Esophagus muscularis mucosa (tissue), 4 donors: ENCODE measurements at places on chromosomes 5 and 9. TPM values are rescaled to one million over a fixed set of nuclear protein-coding genes. Genes with fewer than 3 reads are reported as not detected.

DNA sequence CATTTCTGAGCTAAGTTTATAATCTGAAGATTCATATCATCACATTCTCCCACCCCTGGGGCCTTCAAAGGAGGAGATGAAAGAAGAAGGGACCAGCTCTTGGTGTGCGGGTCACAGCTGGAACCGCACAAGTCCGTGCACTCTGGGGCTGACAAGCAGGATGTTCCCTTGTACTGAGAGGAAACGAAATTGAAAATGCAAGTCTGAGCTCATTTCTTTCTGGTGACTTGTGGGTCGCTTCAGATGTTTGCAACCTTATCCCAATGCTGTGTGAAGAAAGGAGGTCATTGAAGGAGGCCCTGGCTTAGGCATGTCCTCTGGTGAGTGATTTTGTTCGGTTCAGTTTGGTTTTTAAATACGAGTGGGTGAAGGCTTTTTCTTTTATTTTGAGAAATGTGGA, 59.6 kb downstream of the C9orf152 start:
- no peaks in the 10 kb centered on the region for H3K36me3 ChIP-seq
- peaks cover 62% of the 10 kb centered on the region for H3K4me1 ChIP-seq
- H3K4me3 ChIP-seq = no peak overlapping the region
- H3K27me3 ChIP-seq = no peaks in the 10 kb centered on the region
- H3K27ac ChIP-seq = peak overlapping the region; percentile 51
- no peak for DNase-seq

GRCh38 chr9:131608493-131609037, 63.2 kb downstream of the PRRT1B start:
- H3K27ac ChIP-seq = peak overlapping the region; percentile 86
- peaks cover 60% of the 10 kb centered on the region for H3K36me3 ChIP-seq
- peak; percentile 94 for DNase-seq

DNA sequence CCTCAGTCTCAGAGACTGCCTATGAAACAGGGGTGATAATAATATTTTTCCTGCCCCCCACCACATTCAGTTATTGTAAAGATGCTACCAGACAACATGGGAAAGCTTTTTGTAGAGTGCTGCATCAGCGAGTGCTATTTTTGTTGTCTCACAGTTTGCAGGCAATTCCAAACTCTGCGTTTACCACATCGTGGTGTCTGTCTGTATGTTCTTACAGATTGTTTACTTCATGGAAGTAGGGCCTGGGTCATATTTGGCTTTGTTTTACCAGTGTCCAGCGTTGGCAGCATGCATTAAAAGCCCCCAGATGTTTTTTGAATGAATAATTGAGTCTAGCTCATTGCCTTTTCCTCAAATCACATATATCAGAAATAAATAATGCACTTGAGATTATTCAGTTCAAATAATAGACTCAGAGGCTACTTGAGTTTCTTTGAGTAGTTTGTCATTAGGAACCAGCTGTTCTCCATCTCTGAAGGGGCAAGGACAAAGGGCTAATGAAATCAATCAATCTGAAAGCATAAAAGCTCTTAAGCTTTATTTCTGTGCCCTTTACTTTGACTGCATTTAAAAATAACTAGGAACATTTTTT, 243.7 kb downstream of the CWC27 start:
- no peak overlapping the region for H3K27ac ChIP-seq
- H3K27me3 ChIP-seq = no peaks in the 10 kb centered on the region
- DNase-seq = no peak
- peaks cover 59% of the 10 kb centered on the region for H3K4me1 ChIP-seq
- H3K36me3 ChIP-seq = no peaks in the 10 kb centered on the region
- no peak overlapping the region for H3K4me3 ChIP-seq

- peaks cover 50% of the 10 kb centered on the region for H3K4me1 ChIP-seq
- peak overlapping the region; percentile 46 for H3K4me3 ChIP-seq
- H3K27me3 ChIP-seq = no peaks in the 10 kb centered on the region
Measured at GRCh38 chr9:120710110-120710981, 3.9 kb downstream of the MEGF9 start.

DNA sequence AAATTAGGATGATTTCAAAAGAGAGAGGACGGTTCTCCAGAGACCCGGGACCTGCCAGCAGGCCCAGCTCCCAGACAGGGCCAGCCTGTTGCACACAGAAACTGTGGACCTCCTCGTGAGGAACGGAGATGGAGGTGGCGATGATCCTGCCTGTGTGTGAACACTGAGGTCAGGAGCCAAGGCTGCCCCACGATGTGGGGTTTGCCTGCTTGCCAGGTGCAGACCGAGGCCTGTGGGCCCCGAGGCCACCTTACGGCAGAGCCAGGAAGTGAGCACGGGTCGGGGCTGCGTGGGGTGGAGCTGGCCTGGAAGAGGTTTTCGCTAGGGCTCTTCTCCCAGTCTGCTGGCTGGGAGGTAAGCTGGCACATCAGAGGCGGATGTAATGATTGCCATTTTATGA, 4.3 kb downstream of the FAM163B start:
- H3K36me3 ChIP-seq = no peaks in the 10 kb centered on the region
- DNase-seq = no peak
- H3K4me1 ChIP-seq = peaks cover 12% of the 10 kb centered on the region
- H3K4me3 ChIP-seq = no peak overlapping the region
- H3K27ac ChIP-seq = no peak overlapping the region
- H3K27me3 ChIP-seq = no peaks in the 10 kb centered on the region

- H3K27ac ChIP-seq = peak overlapping the region; percentile 1
- H3K4me3 ChIP-seq = no peak overlapping the region
- no peaks in the 10 kb centered on the region for H3K36me3 ChIP-seq
- H3K27me3 ChIP-seq = no peaks in the 10 kb centered on the region
- no peak for DNase-seq
- peaks cover 58% of the 10 kb centered on the region for H3K4me1 ChIP-seq
Measured at GRCh38 chr5:149177911-149178565, 36.7 kb downstream of the ABLIM3 start.

The ANKRD20A1 gene
- 0.83 TPM for total RNA-seq

The CAPSL gene
- total RNA-seq = not detected

The LAMC3 gene
- total RNA-seq = 0.34 TPM

GRCh38 chr5:154273028-154273617, 82.6 kb downstream of the GALNT10 start:
- no peaks in the 10 kb centered on the region for H3K27me3 ChIP-seq
- H3K27ac ChIP-seq = no peak overlapping the region
- DNase-seq = no peak
- H3K4me1 ChIP-seq = peaks cover 52% of the 10 kb centered on the region
- H3K4me3 ChIP-seq = no peak overlapping the region
- H3K36me3 ChIP-seq = no peaks in the 10 kb centered on the region

DNA sequence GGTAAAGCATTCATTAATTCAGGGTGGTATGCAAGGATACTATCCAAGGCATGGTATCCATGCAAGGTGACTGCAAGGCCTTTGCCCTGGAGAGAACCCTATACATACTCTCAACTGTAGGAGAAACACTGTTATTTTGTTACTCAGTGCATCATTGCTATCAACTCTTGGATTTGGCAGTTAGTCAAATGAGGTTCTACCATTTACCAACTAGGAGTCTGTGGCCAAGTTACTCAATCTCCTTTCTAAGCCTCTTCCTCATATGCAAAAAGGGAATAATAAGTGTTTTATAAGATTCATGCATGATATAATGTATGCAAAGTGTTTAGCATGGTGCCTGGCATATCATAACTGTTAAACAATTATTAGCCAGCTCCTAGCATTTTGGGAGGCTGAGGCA, 4.0 kb downstream of the PCDHGC3 start:
- no peaks in the 10 kb centered on the region for H3K27me3 ChIP-seq
- no peaks in the 10 kb centered on the region for H3K36me3 ChIP-seq
- peak overlapping the region; percentile 35 for H3K4me3 ChIP-seq
- DNase-seq = no peak
- no peak overlapping the region for H3K27ac ChIP-seq

DNA sequence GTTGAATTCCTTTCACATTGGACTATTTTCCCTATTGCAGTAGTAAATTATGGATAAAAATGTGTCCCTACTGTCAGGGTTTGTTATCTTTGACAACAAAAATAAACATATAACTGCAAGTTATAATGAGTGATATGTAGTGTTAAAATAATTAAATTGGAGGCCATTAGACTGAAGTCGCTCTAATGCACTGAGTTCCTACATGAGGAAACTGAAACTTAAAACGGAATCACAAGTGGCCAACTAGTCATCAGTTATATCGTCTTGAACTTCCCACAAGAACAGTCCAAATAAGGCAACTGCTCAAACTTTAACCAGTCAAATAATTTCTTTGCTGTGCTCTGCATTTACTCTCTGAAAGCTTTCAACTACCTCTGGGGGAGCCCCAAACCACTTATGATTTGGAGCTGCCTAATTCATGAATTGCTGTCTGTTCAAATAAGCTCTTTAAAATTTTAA, 2.1 kb upstream of the IFT74 start:
- peaks cover 18% of the 10 kb centered on the region for H3K4me1 ChIP-seq
- H3K36me3 ChIP-seq = no peaks in the 10 kb centered on the region
- H3K4me3 ChIP-seq = no peak overlapping the region
- H3K27me3 ChIP-seq = no peaks in the 10 kb centered on the region
- DNase-seq = no peak

The MATR3 gene
- total RNA-seq = 211 TPM

DNA sequence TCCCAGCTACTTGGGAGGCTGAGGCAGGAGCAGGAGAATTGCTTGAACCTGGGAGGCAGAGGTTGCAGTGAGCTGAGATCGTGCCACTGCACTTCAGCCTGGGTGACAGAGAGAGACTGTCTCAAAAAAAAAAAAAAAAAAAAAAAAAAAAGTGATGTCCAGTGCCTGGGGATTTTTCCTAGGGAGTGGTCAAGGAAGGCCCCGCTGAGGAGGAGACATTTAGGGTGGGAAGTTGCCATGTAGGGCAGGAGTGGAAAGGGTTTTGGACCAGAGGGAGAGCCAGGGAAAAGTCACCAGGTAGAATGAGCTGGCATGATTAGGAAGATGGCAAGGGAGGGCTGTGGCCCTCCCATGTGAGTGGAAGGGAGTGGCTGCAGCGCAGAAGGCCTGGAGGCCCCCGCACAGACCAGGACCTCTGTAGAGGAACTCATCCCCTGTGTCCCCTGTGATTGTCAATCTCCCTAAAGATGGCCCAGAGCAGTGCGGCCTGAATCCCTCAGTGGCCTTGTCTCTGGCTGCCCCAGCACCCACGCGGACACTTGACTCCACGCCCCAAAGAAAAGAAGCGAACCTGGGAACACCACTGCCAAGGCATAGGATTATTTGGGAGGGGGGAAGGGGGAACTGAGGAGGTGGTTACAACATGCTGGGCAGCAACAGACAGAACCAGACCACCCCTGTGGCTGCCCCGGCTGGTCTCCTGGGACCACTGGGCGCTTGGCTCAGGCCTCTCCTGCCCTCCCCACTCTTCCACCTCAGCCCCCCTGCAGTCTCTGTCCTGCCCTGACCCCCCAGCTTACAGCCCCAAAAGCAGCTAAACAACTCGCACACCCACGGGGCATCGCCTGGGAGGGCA, 2.6 kb upstream of the SQSTM1 start:
- peaks cover 5% of the 10 kb centered on the region for H3K36me3 ChIP-seq
- H3K4me3 ChIP-seq = peak overlapping the region; percentile 100
- H3K27ac ChIP-seq = peak overlapping the region; percentile 99
- H3K4me1 ChIP-seq = peaks cover 43% of the 10 kb centered on the region

DNA sequence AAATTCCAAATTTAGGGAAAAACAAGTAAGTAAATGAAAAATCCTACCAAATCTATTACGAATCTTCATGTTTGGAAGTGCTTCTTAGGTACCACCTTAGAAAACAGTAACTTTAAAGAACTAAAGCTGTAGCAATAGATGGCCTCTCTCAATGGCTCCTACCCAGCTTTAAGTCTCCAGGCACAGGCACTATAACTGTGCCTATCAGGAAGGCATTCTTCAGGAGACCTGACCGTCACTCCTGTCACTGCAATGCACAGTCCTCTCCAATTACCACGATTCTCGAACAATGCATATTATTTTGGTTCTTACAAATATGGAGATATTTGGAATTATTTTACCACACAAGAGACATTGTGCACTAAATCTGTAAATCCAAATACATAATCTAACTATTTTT, 12.9 kb downstream of the NFIB start:
- H3K27me3 ChIP-seq = no peaks in the 10 kb centered on the region
- H3K36me3 ChIP-seq = no peaks in the 10 kb centered on the region
- peaks cover 63% of the 10 kb centered on the region for H3K4me1 ChIP-seq
- DNase-seq = no peak
- H3K4me3 ChIP-seq = no peak overlapping the region
- no peak overlapping the region for H3K27ac ChIP-seq

GRCh38 chr5:39775086-39775796, 350.5 kb upstream of the DAB2 start:
- no peaks in the 10 kb centered on the region for H3K4me1 ChIP-seq
- no peaks in the 10 kb centered on the region for H3K27me3 ChIP-seq
- no peak overlapping the region for H3K27ac ChIP-seq
- H3K4me3 ChIP-seq = no peak overlapping the region
- H3K36me3 ChIP-seq = no peaks in the 10 kb centered on the region

GRCh38 chr5:87151547-87151946, 116.1 kb upstream of the RASA1 start:
- H3K4me3 ChIP-seq = no peak overlapping the region
- no peak for DNase-seq
- no peak overlapping the region for H3K27ac ChIP-seq
- H3K36me3 ChIP-seq = no peaks in the 10 kb centered on the region

GRCh38 chr5:10452768-10453331, 11.2 kb downstream of the ROPN1L start:
- no peaks in the 10 kb centered on the region for H3K27me3 ChIP-seq
- DNase-seq = no peak
- H3K4me1 ChIP-seq = peaks cover 11% of the 10 kb centered on the region
- no peak overlapping the region for H3K4me3 ChIP-seq

DNA sequence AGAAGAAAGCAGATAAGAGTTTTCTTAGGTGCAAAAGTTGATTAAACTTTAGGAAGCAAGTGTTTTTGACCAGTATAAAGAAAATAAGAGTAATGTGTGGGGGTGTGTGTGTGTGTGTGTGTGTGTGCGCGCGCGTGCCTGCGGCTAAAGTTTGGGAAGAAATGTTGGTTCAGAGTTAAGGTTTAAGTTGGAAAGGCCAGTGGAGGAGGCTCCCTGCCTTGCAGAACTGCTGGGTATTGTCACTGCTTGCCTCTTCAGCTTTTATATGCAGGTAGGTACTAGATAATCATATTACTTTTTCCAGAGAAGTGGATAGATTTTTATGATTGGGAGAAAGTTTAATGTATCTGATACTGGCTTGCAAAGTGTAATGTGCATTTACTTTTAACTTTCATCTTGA, 2.0 kb downstream of the PIK3R1 start:
- H3K27me3 ChIP-seq = no peaks in the 10 kb centered on the region
- H3K4me1 ChIP-seq = peaks cover 12% of the 10 kb centered on the region

GRCh38 chr5:164818445-164818844, 1313.0 kb downstream of the MAT2B start:
- no peak overlapping the region for H3K27ac ChIP-seq
- H3K4me3 ChIP-seq = no peak overlapping the region
- H3K27me3 ChIP-seq = no peaks in the 10 kb centered on the region

- H3K36me3 ChIP-seq = no peaks in the 10 kb centered on the region
- no peak for DNase-seq
- no peak overlapping the region for H3K27ac ChIP-seq
- H3K4me1 ChIP-seq = peaks cover 20% of the 10 kb centered on the region
Measured at GRCh38 chr5:157860898-157861890, 2.2 kb upstream of the CLINT1 start.

DNA sequence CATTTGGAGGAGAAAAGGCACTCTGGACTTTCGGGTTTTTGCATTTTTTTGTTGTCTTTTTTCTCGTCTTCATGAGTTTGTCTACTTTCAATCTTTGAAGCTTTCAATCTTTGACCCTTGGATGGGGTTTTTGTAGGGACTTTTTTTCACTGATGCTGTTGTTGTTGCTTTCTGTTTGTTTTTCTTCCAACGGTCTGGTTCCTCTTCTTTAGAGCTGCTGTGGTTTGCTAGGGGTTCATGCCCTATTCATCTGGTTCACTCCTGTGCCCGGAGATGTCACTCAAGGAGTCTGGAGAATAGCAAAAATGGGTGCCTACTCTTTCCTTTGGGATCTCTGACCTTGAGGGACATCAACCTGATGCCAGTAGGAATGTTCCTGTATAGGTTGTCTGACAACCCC, 378.6 kb upstream of the TYRP1 start:
- no peaks in the 10 kb centered on the region for H3K4me1 ChIP-seq
- H3K27ac ChIP-seq = no peak overlapping the region
- H3K27me3 ChIP-seq = no peaks in the 10 kb centered on the region
- DNase-seq = no peak
